ENCODE measurements at places on chromosomes 6 and 20.

- no peak for DNase-seq
Measured at GRCh38 chr6:75422024-75422639, 71.5 kb downstream of the FILIP1 start.

GRCh38 chr20:20209684-20210083 lies 157.4 kb downstream of the CFAP61 start:
- no peak for DNase-seq

DNA sequence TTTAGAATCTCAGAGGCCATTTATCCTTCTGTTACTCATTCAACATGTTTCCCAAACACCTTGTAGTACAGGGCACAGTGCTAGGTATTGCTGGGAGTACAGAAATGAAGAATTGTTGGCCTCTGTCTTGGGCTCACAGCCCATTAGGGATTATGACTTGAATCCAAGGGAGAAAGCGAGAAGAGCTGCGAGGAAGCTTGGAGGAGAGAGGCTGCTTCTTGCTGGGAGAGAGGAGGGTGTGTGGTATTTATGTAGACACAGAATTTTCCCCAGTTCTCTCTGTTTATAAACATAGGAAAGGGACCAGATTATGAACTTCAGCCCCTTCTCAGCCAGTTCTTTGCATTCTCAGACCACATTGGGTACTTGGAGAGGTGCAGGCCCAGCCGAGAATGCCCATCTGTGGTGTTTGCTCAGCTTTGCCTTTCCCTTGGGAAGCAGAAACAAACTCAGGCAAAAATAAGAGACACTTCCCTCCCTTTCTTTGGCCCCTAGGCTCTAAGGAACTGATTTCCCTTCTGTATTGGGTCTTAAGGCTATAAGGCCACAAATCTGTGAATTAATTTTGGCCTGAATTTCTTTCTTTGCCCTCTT lies 17.9 kb downstream of the CHMP4B start:
- DNase-seq = no peak

- no peak for DNase-seq
Measured at GRCh38 chr20:1825938-1826445, 69.2 kb upstream of the SIRPA start.

- no peak for DNase-seq
Measured at GRCh38 chr20:14667226-14667625, 329.8 kb upstream of the FLRT3 start.

- no peak for DNase-seq
Measured at GRCh38 chr6:93735099-93735498, 315.7 kb upstream of the EPHA7 start.

GRCh38 chr6:136989571-136990241 lies 55.1 kb downstream of the IL20RA start:
- no peak for DNase-seq

Data from activated naive CD4-positive, alpha-beta T cell treated with Interleukin-2 at 50 U/mL for 16 hours (primary cell).